NCI-H2171 treated with DMSO at 0.1 percent for 48 hours (cell line): ENCODE measurements at places on chromosomes 2 and 18.

GRCh38 chr2:177900082-177900481 lies 172.5 kb downstream of the PDE11A start:
- no peak for DNase-seq

GRCh38 chr2:143679617-143680016 lies 550.4 kb downstream of the ARHGAP15 start:
- DNase-seq: peak; percentile 98

GRCh38 chr2:179096090-179096489 lies 46.2 kb upstream of the CCDC141 start:
- DNase-seq: no peak

DNA sequence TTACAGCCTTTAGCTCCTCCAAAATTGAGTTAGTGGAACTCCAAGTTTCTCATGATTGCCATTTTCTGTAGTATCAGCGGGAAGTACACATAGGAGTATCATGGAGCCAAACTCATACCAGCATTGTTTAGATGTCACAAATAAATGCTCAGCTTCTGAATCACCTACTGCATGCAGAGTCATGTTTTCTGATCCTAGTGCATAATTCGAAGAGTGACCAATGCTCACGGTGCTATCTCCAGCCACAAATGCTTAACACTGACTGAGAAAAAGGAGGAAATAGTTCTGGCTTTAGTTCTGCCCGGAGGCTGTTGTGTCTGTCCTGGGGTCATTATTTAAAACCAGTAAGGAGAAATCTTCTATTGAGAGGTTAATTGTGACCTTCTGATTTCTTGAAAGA lies 45.4 kb upstream of the LRATD1 start:
- no peak for DNase-seq
